ENCODE measurements at places on chromosomes 7 and 10.

DNA sequence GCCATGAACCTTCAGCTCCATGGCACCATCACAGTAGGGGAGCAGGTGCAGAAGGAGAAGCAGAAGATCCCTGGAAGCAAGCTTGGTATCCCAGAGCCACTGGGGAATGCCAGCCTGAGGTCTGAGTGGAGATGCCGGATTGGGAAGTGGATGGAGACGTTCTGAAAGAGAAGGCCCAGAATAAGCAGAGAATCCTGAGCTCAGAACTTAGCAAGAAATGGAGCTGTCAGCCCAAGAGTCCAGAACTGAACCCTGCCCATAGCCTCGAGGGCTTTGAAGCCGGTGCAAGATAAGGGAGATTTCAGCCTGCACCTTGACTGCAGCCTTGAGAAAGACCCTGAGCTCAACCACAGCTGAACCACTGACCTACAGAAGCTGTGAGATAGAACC, 13.9 kb upstream of the GDF10 start:
- DNase-seq: no peak

- DNase-seq: no peak
These were observed 307.4 kb upstream of the LRGUK start for GRCh38 chr7:133819695-133820094.

GRCh38 chr7:98165827-98166667, 45.2 kb upstream of the BHLHA15 start:
- no peak for DNase-seq

DNA sequence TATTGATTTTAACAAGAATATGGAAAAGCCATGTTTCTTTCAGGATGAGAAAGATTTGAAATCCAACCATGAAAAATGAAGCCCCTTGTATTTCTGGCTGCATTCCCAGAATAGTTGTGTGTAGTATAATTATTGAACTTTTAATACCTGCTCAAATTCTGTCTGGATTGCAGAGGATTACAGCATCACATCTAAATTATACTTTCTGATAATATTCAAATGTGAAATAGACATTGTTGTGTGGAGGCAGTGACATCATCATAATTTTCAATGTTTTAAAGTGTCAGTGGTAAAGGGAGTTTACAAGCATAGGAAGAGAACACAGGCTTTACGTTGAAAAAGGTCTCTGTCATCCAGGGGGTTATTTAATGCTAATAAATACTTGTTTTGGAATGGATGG, 93.4 kb downstream of the POLL start:
- DNase-seq: no peak

GRCh38 chr10:60732807-60733516, 45.3 kb upstream of the CDK1 start:
- no peak for DNase-seq
